NCI-H187 (cell line): ENCODE measurements at places on chromosomes 3 and 15.

DNA sequence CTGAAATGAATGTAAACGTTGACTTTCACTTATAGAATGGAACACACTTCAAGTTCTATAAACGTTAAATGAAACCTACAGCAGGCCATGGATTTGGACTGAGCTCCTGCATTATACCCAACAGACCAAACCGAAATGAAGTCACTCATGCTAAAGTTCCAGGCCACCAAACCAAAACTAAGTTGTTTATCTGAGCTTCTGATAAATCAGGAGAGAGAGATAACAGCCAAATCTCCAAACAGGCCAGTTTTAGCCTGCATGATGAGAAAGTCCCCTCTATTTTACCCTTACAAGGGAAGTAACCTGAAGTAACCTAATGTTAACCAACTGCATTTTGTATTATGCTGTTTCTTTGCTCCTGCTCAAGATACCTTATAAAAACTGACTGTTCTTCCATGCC lies 44.5 kb downstream of the DCUN1D1 start:
- no peak for DNase-seq

DNA sequence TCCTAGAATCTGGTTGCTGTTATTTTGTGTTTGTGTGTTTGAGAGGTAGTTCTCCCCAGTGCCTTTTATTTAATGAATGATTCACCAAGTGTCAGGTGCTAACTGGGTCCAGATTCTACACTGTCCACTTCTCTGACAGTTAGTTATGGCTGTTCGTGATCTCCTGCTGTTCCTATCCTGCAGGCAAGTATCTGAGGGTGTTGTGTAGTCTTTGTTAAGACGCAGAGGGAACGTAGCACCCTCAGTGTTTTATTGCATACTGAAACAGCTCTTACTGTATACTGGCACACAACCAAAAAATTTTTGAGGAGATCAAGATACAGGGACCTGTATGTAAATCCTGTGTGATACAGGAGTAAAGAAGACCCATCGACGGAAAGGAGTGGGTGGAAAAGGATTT lies 1271.3 kb downstream of the ROBO1 start:
- DNase-seq, result no peak

- DNase-seq, result no peak
These were observed 41.3 kb downstream of the CMTM7 start for GRCh38 chr3:32432711-32433530.

DNA sequence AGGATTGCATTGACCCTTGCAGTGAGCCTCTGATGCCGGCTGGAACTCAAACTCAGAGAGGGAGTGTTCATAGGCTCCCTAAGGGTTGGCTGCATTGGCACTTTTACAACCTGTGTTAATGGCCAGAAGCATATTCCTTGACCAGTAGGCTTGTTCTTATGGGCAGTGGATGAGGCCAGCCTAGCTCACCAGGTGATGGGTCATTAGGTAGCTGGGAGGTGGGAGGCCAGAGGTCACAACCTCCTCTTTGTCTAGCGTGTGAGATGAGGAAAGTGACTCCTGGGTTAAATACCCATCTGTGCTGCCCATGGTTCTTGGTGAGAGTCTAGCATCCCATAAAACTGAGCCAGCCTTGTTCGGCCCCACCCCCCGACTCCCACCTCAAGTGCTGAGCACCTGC lies 275.7 kb upstream of the CTNNB1 start:
- DNase-seq, result no peak

DNA sequence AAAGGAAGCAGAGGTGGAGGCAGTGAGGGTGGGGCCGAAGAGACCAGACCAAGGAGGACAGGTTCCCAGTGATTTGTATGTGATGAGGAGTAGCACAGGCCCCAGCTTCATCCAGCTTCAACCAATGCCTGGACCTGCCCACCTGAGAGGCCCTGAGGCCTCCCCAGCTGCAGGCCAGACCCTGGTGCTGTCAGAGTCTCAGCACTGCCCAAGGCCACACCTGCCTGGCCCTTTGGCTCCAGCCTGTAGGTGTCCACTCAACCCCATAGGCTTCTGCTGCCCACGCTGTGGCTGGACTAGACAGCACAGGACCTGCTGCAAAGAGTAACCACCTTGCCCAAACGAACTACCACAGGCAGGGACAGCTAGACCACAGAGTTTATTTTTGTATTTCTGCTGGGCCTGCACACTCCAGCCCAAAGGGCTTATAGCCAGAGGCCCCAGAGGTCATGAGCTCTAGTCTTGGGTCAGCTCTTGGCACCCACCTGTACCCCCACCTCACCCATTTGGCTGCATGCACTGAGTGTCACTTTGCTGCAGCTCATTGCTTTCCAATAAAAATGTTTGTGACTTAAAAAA lies 81.9 kb upstream of the CDV3 start:
- no peak for DNase-seq

DNA sequence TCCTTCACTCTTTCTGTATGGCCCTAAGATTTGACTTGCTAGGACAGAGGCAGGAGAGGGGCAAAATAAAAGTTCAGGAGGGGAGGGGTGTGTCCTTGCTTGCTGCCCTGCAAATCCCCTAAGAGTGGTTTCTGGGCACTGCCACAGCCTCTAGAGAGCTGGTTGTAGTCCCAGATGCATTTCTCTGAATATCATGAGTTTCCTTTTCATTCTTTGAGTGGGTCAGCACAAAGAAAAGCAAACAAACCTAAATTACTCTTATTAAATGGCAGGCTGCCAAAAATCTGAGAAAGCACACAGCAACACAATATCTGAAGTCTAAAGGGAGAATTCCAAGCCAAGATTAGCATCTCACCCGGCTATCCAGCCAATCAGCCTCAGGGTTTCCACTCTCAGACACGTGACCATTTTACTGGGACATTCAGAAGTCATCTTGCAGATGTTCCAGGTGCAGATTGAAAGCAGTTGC lies 919.3 kb downstream of the TUSC7 start:
- DNase-seq, result peak; percentile 91

- DNase-seq, result no peak
These were observed 300.1 kb downstream of the RORA start for GRCh38 chr15:60928970-60929369.

GRCh38 chr15:53586799-53587198 lies 172.7 kb downstream of the WDR72 start:
- peak; percentile 12 for DNase-seq

DNA sequence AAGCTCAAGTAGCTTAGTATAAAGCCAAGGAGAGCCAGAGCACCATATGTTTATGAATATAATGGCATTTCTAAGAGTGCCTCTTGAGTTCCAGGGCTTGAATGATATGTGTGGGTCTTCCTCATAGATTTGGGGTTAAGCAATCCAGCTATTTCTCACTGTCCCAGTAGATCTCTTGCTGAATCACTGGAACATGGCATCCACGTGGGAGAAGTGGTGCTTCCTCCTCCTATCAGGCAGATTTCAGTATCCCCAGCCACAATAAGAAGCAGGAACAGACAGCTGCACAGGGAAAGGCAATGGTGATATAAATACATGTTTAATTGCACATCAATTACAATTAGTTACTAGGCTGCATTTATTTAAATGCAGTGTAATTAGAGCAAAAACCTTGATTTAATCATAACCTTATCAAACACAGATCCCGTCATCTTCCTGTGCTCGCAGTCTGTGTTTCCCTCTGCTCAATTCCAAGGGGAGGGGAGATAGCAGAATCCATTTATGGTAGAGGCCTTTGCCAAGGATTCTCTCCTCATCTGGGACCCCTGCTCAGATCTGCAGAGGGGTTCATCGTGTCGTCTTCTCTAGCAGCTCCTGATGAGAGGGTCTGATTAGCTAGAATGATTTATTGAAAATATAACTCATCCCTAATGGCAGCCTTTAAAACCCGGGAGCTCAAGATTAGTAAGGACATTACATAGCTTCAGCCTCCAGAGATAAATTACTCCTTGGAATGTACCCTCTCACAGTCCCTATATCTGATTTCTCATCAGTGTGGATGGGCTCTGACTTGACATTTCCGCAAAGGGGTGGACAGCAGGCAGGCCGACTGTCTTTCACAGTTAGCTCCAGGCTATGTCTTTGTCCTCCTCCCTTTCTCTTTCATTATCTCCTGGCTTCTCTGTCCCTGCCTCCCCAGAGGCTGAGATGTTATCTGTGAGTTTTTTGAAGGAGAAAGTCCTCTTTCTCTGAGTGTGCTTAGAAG lies 775.9 kb downstream of the AGBL1 start:
- no peak for DNase-seq

- no peak for DNase-seq
These were observed 180.9 kb upstream of the TBL1XR1 start for GRCh38 chr3:177378168-177378567.

DNA sequence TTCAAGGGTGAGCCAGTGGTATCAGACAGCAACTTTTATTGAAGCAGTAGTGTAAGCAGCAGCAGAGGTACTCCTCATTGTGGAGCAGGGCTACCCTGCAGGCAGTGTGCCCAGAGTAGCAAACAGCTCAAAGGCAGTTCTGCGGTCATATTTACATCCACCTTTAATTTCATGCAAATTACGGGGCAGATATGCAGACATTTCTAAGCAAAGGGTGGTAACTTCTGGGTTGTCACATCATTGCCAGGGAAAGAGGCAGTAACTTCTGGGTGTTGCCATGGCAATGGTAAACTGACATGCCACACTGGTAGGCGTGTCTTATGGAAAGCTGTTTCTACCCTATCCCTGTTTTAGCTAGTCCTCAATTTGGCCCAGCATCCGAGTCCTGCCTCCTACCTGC lies 46.5 kb upstream of the CLDN18 start:
- no peak for DNase-seq

GRCh38 chr15:74179983-74180880 lies 6.7 kb downstream of the ISLR start:
- no peak for DNase-seq

DNA sequence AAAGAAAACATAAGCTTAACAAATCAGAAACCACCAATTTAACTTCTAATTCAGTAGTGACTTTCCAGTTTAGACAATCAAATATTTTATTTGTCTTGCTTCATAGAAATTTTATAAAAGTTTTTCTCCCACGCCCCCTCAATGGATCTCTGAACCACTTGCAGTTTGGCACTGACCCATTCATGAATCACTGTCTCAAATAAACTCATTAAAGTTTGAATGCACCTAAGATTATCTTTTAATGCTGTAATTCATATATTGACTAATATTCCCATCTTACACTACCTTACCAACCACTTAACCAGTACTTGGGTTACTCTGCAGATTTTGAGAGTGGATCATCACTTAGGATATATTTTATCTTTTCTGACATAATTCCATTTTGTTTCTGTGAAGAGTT lies 880.2 kb downstream of the OTOL1 start:
- no peak for DNase-seq
